ENCODE measurements at places on chromosomes 2 and 18.

- DNase-seq, result no peak
These were observed 252.4 kb downstream of the GRB14 start for GRCh38 chr2:164368896-164369295.

GRCh38 chr2:124024561-124025170, 421 bp upstream of the CNTNAP5 start:
- no peak for DNase-seq

DNA sequence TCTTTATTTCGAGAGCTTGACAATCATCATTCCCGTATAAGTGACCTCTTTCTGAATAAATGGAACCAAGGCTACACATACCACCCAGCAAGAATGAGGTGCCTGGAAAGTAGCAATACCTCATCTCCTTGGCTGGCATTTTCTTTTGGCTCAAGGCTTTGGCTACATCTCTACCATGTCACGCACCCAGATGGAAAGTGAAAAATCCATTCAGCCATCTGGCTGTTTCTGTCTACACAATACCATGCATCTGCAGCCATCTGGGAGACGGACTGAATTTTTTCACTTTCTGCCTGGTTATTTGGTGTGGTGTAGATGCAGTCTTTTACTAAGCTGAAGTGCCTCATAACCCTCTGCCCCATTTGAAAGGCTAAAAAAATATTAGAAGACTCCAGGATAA, 566.9 kb downstream of the BCL11A start:
- no peak for DNase-seq

- DNase-seq, result no peak
These were observed 102.1 kb downstream of the LRP2 start for GRCh38 chr2:169260246-169260645.

DNA sequence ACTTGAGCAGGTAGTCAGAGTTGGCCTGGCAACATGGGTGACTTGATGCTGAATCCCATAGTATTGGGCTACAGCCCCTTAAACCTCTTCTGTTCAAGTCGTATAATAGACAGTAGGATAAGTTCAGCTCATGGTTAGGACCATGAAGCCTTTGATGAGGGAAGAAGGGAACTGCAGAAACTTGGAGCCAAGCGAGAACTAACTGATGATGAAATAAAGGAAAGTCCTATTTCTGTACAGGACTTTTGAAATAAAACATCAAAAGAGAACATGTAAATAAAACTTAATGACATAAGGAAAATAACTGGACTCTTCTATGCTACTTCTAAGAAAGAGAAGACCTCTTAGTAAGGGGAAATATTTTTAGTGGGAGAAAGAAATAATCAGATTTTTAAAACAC, 51.2 kb upstream of the UGP2 start:
- no peak for DNase-seq

DNA sequence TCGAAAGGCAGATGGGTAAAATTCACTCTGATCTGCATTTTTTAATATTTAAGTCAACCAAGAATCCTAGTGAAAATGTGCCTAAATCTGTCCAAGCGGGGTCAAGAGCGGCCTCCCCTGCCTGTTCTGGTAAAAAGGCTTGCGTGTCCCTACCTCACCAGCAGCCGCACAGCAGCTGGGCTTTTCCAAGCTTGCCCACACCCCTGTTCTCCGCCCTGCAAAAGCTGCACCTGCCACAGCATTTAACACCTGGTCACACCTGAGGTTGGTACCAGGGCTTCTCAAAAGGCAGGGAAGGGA, 25.8 kb upstream of the TMEM182 start:
- DNase-seq, result no peak

DNA sequence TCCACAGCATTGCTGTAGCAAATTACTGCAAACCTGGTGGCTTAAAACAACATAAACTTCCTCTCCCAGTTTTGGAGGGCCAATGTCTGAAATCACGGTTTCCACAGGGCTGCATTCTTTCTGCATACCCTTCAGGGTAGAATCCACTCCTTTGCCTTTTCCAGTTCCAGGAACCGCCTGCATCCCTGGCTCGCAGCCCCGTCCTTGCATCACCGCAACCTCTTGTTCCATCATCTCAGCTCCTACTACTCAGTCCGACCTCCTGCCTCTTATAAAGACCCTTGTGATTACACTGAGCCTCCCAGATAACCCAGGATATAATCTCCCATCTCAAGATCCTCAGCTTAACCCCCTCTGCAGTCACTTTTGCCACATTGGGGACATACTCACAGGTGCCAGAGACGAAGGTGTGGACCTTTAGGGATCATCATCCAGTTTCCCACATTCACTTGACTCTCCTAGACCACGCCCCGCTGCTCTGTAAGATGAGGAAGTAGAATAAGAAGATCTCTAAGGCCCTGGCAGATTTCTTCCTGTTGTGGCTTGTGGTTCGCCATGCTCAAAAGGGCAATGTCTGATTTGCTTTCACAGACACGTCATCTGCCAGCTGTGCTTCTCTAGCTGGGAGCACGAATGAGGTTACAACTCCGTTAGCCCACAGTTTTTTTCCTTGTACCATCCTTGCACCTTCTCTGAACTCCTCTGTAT, 103.6 kb upstream of the AGAP1 start:
- no peak for DNase-seq

- no peak for DNase-seq
These were observed 4.3 kb upstream of the CNDP1 start for GRCh38 chr18:74529811-74530583.

- no peak for DNase-seq
These were observed 12.3 kb downstream of the CTIF start for GRCh38 chr18:48551100-48551499.

DNA sequence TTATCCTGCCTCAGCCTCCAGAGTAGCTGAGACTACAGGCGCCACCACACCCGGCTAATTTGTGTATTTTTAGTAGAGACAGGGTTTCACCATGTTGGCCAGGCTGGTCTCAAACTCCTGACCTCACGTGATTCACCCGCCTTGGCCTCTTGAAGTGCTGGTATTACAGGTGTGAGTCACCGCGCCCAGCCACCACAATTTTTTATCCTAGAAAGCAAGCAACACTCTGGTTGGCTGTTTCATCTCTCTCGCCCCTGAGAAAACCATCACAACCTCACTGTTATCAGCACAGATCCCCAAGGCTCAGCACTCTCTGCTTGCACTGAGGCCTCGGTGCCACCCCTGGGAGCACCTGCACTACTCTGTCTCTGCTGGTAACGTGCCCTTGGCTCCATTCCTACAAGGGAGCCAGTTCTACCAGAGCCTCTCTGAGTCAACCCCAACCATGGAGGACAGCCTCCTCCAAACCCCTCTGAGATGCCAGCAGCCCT, 134.8 kb upstream of the AGAP1 start:
- DNase-seq, result no peak

- no peak for DNase-seq
These were observed 65.8 kb downstream of the RTP5 start for GRCh38 chr2:241935314-241935713.

- no peak for DNase-seq
These were observed 133.6 kb downstream of the MBD2 start for GRCh38 chr18:54090856-54091255.

DNA sequence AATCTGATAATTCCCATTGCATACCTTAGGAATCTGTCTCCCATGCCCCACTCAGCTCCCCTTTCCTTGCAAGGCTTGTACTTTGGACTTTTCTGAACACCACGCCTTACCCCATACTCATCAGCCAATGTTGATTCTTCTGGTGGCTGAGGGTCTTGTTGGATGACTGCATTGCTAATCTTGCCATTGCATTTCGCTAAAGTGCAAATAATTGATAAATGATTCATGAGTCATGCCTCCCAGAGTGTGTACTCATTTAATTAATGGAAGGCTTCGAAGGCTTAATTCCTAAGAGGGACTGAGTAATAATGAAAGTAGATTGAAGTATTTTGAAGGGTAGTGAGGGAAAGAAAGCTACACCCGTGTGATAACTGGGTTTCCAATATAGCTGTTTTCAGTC, 28.0 kb upstream of the PPP1R1C start:
- DNase-seq, result no peak

DNA sequence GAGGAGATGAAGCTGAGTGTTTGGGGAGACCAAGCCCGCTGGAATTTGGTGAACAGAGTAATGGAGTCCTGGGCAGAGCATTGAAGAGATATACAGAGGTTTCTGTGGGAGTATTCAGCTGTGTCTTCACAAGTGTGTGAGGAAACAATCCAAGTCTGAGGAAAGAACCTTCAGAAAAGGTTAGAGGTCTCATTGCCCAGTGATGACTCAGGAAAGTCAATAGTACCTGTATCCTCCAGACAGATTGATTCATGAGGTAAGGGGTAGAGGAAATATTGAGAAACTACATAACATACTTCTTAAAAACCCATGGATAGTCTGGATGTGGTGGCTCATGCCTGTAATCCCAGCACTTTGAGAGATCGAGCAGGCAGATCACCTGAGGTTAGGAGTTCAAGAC, 392.3 kb downstream of the GALNT13 start:
- DNase-seq, result no peak

DNA sequence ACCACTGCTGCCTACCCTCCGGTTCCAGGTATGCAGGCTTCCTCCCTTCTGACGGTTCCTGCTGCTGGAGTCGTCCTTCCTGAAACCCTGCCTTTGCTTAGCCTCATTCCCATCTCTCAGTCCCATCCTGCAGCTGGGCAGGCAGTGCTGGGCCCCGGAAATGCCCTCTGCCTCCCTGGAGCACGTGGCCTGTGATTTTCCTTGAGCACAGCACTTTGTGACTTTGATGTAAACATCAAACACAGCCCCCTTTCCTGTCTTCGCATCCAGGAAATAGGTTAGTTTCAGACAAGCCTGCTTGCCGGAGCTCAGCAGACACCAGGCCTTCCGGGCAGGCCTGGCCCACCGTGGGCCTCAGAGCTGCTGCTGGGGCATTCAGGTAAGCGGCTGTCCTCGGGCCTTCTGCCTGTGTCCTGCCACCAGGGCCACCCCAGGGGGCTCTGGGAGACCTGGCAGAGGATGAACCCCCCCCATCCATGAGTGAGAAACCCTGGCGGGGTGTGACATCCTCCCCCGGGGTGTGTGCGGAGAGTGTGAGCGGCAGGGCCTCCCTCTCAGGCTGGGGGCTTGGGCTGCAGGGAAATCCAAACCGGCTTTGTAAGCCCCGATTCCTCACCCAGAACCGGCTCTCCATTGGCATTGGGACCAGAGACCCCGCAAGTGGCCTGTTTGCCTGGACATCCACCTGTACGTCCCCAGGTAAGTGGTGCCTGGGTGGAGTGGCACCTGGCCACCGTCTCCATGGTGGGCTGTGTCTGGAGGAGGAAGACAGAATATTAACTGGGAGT, at the start of gene ZAP70:
TSS of gene ZAP70 (plus strand) at position 281 of the 788 bp plus-strand sequence. CDS start 10,461 bp downstream, outside the sequence.
- no peak for DNase-seq

DNA sequence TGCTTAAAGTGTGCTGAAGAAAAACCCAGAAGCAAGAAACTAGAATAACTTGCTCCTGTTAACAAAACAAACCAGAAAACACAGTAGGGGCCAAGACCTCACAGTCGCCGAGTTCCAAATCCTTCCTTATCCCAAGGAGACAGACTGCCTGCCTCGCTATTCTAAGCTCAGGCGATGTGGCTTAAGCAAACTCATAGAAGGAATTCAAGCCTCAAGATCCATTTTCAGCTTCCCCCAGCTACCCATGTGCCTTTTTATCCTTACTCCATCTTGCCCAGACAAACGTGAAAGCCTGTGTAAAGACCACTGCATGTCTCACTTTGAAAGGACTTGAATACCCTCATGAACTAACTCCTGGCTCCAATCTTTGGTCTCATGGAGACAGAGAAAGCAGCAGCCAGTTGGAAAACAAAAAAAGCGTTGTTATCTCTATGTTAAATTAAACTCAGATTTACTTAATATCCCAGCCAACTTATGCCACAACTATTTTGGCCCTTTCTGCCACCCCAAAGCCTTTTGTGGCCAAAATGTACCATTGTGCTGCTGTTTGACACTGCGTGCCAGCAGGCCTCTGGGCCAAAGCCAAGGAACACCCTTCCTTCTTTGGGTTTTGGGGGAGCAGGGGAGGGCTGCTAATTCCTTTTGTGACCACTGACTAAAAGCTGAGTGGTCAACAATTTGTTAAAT, 123.2 kb upstream of the FZD5 start:
- no peak for DNase-seq

GRCh38 chr2:10086950-10087349, 6.7 kb upstream of the CYS1 start:
- DNase-seq, result no peak

GRCh38 chr2:42086500-42086953, 38.7 kb downstream of the PKDCC start:
- DNase-seq, result no peak

- DNase-seq, result no peak
These were observed 15.7 kb upstream of the TTC39C start for GRCh38 chr18:23998820-23999219.

GRCh38 chr18:25279961-25280360, 72.0 kb downstream of the ZNF521 start:
- no peak for DNase-seq
